ENCODE measurements at places on chromosomes 2 and 18.

GRCh38 chr2:70388813-70389212 is 86.9 kb upstream of the FAM136A start:
- no peak for DNase-seq

- no peak for DNase-seq
Observed at GRCh38 chr18:75123113-75123512, 85.8 kb downstream of the PTGR3 start.

DNA sequence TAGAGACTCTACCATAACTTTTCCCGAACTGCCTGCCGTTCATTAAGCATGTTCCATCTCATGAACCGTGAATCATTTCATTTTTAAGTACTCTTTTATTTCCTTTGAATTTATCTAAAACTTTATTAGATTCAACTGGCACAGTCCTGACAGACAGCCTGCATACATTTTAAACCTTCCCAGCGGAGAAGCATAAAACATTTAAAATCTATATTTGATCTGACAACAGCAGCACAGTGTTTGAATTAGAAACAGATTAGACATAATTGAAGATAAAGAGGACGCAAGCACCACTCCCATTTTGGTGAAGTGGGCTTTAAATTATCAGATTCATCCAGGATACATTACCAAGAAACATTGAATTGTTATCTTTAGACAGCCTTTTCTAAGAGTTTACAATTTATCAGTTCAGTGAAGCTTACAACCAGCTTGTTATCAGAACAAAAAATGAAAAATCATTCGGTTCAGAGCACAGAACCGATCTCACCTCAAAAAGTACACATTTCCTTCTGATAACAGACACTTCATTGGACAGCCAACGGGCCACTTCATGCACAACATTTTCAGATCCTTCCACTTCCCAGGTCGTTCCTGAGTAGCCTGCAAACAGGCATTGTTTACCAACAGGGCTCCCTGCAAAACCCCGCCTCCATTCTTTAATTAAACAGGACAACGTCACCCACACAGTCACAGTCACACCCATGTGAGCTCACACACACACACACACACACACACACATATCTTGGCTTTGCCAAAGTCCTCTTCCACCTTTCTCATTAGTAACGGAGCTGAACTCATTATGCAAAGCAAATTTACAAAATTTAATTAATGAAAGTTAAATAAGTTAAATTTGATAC is 171.2 kb downstream of the SP3 start:
- no peak for DNase-seq

DNA sequence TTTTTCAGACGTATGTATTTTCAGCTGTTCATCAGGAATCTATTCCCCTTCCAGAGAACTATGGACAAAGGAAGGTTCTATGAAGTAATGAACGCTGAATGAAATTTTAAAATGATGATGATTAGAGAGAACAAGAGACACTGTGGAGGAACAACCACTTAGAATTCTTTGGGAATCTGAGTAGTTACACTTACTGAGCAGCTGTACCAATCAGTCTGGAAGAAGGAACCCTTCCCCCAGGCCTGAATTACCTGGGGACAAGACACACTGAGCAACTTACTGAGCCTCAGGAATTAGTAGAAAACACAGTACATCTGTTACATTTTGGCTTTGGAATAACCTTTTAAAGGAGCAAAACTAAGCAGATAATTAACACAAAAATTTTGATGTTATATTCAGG is 1.9 kb downstream of the MSTN start:
- no peak for DNase-seq

GRCh38 chr18:36419188-36419899 is 121.8 kb downstream of the FHOD3 start:
- peak; percentile 75 for DNase-seq

DNA sequence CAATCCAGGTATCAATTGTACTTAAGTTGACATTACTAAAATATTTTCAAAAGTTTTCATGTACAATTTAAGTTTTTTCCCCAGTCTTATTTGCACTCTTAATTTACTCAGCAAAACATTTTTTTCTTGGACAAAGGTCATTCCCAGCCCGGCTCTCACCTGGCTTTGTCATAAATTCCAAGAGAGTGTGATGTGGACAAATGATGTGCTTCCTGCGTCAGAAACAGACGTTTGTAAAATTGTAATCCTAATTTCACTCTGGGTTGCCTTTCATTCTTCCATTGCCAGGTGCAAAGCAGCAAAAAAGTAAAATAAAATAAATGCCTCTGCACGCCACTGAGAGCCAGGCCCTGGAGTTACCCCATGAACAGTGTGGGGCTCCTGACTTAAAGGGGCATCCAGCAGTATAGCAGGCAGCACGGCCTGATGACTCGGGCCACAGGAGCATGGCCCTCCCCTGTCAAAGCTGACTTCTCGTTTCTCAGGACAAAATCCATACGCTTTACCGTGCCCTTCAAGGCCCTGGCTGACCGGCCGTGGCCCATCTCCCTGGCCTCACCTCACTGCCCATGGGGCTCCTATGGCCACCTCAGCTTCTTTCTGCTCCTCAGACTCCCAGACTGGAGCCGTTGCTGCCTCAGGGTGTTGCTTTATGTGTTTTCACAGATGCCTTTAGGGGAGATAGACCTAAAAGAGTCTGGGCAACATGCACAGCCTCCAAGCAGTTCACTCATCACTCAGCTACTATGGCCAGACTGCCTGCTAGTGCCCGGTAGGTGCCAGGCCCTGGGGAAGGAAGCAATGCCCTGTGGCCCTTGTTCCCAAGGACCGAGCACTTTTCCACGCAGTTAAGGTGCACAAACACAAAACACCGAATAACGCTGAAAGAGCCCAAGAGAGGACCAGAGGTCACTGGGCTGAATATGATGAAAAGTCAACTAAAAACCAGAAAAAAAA is 7.6 kb upstream of the TMEM185B start:
- no peak for DNase-seq

Measured in SHP77 (cell line).